ENCODE measurements at places on chromosomes 2 and 18.

DNA sequence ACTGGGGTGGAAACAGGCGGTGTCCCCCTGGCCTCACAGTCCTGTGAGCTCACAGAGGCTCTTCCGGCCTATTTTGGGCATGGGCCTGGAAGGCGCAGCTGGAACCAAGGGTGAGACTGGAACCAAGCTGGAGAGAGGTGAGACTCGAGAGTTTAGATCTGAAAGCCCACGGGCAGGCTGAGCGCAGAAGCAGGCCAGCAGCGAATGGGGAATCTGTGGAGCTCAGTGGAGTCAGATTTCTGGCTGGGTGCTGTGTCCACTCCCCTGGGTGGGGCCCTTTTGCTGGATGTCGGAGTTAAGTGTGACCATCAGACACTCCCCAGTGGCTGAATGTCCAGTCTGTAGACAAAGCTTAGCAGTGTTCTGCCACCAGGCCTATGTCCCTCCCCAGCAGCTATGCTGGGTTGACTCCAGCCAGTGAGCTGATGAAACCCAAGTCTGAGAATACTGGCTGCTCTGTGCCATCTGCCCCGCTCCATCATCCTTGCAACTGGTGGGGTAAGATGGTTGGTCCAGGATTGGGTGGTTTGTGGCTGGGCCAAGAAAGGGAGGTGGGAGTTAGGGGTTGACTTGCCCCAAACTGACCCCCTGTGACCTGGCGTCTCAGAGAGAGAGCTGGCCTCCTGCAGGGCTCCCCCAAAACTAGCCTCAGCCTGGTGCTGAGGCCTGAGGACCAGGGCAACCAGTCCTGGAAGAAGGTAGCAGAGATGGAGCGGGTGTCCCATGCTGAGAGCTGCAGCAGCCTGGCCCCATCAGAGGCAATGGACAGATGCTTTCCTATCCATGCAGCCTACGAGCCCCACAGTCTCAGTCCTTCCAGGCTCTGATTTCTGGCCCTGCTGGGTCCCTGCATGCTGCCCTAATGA lies 34.4 kb downstream of the CYP26B1 start:
- no peak for DNase-seq

- DNase-seq: no peak
Observed at GRCh38 chr18:58787536-58788149, 77.0 kb upstream of the ZNF532 start.

- DNase-seq: no peak
Observed at GRCh38 chr2:42905341-42906110, 113.1 kb upstream of the HAAO start.

- DNase-seq: no peak
Observed at GRCh38 chr2:189514104-189514503, 66.5 kb downstream of the SLC40A1 start.

DNA sequence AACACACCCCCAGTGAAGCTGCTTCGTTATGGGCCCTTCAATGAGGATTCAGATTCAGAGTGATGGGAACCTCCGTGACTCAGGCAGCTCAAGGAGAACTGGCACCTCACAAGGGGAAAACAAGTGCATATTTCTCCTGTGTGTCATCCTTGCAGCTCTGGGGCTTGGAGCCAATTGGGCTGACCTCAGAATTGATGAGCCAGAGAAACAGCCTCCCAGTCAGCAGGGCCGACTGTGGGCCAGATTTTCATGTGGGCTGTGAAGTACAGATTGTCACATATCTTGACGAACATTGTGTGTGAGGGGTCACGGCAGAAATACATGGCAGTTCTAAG lies 189.6 kb upstream of the SP5 start:
- DNase-seq: no peak

GRCh38 chr2:3312576-3313345 lies 64.9 kb downstream of the EIPR1 start:
- DNase-seq: no peak

- no peak for DNase-seq
Observed at GRCh38 chr2:104050656-104051242, 803.2 kb upstream of the POU3F3 start.

- no peak for DNase-seq
Observed at GRCh38 chr2:165889158-165889557, 64.4 kb downstream of the TTC21B start.

DNA sequence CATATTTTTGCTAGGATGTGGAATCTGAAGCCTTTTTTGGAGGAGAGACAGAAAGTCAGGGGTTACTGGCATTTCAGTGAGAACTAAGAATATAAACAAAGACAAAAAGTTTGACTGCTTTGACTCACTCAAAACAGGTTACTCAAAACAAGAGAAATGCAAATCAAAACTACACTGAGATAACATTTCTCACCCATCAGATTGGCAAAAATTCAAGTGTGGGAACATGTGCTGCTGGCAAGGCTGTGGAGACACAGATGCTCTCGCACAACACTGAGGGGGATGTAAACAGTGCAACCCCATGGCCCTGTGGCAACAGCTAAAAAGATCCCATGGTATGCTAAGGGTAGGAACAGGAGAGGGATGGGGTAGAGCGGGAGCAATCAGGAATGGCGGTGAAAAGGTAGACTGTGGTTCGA lies 86.6 kb downstream of the DTNB start:
- peak; percentile 8 for DNase-seq

DNA sequence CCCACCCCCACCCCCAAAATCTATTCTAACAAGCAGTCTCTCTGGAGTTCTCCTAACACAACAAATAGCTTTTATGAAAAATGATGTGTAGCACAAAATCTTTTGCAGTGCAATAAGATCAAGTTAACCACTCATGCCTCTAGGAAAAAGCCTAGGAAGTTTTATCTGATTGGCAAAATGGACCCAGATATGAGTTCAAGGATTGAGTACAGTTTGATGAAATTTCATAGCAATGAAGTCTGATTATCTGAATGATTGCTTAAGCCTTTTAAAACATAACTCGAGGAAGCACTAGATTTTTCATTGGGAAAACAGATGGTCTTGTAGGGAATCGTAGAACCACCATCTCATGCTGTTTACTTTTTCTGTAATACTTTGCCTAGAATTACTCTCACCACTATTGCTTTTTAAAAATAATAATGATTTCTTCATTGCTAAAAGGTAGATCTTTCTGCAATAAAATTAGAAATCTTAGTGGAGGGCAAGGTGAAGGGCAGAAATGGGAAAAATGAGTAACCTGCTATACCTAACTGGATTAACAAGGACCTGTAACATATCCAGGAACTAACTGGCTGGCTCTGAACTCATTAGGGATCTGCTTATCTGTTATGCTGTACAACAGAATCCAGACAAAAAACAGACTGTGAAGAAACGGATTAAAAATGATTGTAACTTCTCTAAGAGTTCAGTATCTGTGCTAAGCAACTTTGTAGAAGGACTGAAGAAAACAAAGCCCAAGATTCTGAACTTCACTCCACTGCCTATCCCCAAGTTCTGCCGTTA lies 73.7 kb upstream of the ETAA1 start:
- no peak for DNase-seq

- no peak for DNase-seq
Observed at GRCh38 chr2:172908275-172908674, 167.4 kb upstream of the MAP3K20 start.

DNA sequence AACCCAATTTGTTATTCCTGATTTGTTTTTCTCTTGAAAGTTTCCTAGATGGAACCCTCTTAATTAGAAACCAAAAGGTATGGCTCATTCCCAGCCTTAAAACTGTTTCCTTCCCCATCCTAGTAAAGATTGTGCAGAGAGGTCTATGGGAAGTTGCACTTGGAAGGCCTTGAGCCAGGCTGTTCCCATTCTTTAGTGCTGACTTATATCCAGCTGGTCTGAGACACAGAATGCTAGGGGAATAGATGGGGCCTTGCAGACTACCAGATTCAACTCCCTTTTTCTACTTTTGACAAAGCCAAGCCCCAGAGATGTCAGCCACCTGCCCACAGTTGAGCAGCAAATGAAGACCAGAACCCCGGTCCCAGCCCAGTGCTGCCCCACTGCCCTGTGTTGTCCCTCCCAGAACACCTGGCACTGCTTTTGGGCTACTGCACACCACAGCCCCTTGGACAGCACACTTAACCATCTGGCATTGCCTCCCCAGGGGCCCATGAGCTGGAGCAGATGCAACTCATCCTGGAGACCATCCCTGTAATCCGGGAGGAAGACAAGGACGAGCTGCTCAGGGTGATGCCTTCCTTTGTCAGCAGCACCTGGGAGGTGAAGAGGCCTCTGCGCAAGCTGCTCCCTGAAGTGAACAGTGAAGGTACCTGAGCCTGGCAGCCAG lies 98.2 kb downstream of the MRO start:
- DNase-seq: no peak

GRCh38 chr2:127611076-127611925 lies 34.7 kb upstream of the GPR17 start:
- no peak for DNase-seq

- DNase-seq: no peak
Observed at GRCh38 chr2:39845460-39846146, 66.5 kb upstream of the THUMPD2 start.
